ENCODE measurements at places on chromosomes 1 and 21. TPM values are rescaled to one million over a fixed set of nuclear protein-coding genes. Genes with fewer than 3 reads are reported as not detected.

DNA sequence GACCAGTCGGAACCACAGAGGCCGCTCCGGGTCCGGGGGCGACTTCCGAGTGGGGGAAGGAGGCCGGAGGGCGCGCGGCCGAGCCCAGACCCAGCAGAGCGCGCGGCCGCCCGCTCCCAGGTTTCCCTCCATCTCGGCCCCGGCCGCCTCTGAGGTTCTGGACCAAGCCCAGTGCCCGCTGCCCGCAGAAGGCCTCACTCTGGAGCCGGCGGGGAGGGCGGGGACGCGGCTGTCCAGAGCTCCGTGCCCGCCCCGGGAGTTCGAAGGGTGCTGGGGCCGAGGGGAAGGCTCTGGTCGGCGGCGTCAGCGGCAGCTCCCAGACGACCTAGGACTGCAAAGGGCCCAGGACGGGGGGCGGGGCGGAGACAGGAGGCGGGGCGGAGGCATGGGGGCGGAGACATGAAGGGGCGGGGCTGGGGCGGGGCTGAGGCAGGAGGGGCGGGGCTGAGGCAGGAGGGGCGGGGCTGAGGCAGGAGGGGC, 48.0 kb upstream of the SLC19A1 start:
- DNase-seq, result no peak

- peak; percentile 98 for DNase-seq
Observed at GRCh38 chr1:85611856-85612255, 31.3 kb downstream of the CCN1 start.

DNA sequence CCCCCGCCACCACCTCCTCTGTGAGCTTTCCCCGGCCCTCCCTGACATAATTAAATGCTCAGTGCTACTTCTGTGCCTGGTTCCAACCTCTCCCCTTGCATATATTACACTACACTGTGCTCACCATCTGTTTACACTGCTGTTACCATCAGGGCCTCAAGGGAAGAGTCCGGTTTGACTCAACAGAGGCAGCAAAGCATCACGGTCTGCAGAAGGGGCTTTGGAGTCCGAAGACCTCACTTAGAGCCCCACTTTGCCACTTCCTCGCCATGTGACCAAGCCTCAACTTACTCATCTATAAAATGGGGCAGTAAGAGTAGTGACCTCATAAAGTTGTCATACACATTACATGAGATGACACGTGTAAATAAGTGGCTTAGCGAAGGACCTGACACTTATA, 27.4 kb downstream of the KCNN3 start:
- no peak for DNase-seq

DNA sequence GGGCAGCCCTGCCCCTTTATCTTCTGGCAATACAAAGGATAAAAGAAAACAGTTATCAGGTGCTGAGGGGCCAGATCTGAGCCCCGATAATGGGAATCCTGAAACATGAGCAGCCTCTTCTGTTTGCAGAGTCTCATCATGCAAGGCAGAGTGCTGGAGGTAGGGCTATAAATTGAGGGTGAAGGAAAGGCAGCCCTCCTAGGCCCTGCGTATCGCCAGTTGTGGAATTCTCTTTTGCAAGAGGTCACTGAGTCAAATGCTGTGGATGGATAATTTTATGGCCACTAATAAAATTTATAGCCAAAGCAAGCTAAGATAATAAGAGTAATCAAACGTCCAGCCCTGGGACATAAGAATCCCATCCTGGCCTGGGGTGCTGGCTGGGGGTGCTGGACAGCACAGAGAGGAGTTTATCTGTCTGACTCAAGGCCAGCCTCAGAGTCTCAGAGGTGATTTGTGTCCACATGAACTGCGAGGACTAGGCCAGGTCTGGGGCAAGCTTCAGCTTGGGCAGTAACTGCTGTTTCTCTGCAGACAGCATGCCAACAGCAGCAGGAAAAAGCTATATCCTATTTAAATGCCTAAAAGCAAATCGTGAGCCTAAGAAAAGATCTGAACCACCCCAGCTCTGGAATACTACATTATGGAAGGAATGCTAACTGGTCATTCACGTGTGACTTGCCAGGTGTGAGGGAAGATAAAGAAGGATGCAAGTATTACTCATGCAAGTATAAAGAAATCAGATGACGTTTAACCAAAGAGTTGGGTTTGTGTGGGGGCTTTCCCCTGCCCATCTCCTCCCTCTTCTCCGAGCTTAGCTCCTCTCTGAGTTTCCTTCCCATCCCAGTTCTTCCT, 254.8 kb downstream of the KIF26B start:
- peak; percentile 73 for DNase-seq

- no peak for DNase-seq
Observed at GRCh38 chr1:221714227-221715152, 27.4 kb downstream of the DUSP10 start.

- DNase-seq, result no peak
Observed at GRCh38 chr1:169321539-169321938, 46.1 kb downstream of the NME7 start.

DNA sequence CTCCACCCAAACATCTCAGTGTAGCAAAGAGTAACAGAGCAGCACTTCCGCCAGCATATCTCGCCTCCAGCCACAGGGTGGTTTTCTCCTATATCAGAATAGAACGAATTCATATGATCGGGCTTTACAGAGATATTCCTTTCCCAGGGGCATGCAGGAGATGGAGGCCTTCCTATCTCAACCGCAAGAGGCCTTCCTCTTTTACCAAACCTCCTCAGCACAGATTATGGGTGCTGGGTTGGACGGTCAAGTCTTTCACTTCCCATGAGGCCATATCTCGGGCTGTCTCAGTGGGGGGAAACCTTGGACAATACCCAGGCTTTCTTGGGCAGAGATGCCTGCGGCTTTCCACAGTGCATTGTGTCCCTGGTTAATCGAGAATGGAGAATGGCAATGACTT, 65.8 kb downstream of the OVGP1 start:
- DNase-seq, result no peak

- DNase-seq, result no peak
Observed at GRCh38 chr1:31652891-31653499, 8.3 kb upstream of the PEF1 start.

Gene LORICRIN
- total RNA-seq, result not detected

Gene MEX3A
- 34.5 TPM for total RNA-seq

Gene PDZK1IP1
- total RNA-seq, result 28.1 TPM

Gene SLFNL1
- total RNA-seq, result 0.41 TPM

Gene FAM72A
- total RNA-seq, result 2.7 TPM
